ENCODE measurements at places on chromosomes 1 and 21. TPM values are rescaled to one million over a fixed set of nuclear protein-coding genes. Genes with fewer than 3 reads are reported as not detected.

Gene PFKFB2
- 2.7 TPM for total RNA-seq

Gene TMEM53
- 3.8 TPM for total RNA-seq

Gene CATSPERE
- 0.64 TPM for total RNA-seq

Gene PM20D1
- not detected for total RNA-seq

- H3K27me3 ChIP-seq = no peaks in the 10 kb centered on the region
- H3K36me3 ChIP-seq = peaks cover 23% of the 10 kb centered on the region
- peaks cover 27% of the 10 kb centered on the region for H3K4me1 ChIP-seq
Observed at GRCh38 chr1:246878551-246878950, 53.2 kb downstream of the AHCTF1 start.

DNA sequence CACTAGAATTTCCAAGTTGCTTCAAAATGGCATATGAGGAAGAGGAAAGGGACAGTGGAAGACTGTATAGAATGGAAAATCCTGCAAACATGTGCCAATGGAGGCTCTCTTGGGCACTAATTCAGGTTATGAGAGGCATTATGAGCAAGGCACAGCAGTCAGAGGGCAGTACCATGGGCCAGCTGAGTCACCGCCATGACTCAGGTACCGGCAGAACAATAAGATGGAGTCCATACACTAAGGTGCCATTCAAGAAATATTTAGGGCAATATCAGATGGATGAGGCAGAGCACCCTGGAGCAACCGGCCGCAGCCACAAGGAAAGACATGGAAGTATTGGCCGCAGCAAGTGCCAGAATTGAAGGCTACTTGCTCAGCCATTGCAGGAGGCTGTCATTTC lies 25.6 kb upstream of the VAV3 start:
- DNase-seq = no peak
- H3K36me3 ChIP-seq = no peaks in the 10 kb centered on the region
- H3K4me3 ChIP-seq = no peak overlapping the region

- H3K4me3 ChIP-seq = peak overlapping the region; percentile 86
- DNase-seq = no peak
- H3K4me1 ChIP-seq = peaks cover 24% of the 10 kb centered on the region
- no peaks in the 10 kb centered on the region for H3K27me3 ChIP-seq
- peak overlapping the region; percentile 86 for H3K27ac ChIP-seq
Observed at GRCh38 chr21:46322351-46323226, 1.1 kb downstream of the C21orf58 start.

DNA sequence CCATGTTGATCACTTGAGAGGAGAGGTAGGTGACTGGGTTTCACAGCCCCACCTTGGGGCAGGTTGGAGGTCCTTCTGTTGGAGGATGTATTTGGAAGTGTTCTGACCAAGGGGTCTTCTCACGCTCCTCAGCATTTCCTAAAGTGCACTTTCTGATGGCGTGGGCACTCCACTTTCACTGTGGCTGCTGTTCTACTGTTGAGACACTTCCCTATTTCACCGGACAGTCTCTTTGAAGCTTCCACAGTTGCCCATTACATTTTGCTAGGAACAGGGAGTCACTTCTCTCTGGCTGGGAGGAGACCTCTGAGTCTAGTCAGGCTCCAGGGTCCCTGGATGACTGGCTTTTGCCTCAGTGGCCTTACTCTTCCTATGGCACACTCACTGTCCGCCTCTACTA lies 180.0 kb upstream of the LMO4 start:
- peaks cover 12% of the 10 kb centered on the region for H3K4me1 ChIP-seq
- DNase-seq = no peak
- H3K36me3 ChIP-seq = no peaks in the 10 kb centered on the region
- H3K27me3 ChIP-seq = peaks cover 30% of the 10 kb centered on the region

DNA sequence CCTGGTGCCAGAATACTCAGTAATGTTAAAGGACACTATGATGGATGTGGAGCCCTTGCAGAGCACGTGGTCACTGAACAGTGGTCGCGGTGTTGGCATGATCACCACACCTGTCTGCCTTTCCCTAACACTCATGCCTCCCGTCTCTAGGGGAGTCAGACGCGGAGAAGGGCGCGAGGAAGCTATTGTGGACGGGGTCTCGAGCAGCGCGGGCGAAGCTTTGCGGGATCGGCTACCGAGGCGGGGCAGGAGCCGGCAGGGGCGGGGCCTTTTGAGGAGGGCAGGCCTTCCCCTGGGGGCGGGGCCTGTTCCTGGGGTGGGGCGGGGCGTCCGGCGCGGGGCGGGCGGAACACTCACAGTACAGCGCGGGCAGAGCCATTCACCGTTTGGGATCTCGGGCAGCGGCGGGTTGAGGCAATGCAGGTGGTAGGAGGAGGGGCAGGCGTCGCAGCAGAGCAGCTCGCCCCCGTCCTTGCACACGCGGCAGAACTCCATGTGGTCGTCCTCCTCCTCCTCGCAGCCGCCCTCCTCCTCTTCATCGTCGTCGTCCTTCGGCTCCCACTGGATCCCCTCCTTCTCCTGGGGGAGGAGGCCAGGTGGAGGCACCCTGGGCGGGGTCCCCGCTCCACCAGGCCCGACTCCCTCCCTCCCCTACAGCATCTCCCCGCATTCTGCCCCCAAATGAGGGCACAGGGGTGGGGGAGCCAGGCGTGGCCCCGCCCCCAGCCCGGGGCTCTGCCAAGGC lies 31.5 kb downstream of the CHD5 start:
- no peaks in the 10 kb centered on the region for H3K36me3 ChIP-seq
- DNase-seq = no peak
- no peaks in the 10 kb centered on the region for H3K4me1 ChIP-seq
- peak overlapping the region; percentile 47 for H3K4me3 ChIP-seq
- H3K27me3 ChIP-seq = no peaks in the 10 kb centered on the region

DNA sequence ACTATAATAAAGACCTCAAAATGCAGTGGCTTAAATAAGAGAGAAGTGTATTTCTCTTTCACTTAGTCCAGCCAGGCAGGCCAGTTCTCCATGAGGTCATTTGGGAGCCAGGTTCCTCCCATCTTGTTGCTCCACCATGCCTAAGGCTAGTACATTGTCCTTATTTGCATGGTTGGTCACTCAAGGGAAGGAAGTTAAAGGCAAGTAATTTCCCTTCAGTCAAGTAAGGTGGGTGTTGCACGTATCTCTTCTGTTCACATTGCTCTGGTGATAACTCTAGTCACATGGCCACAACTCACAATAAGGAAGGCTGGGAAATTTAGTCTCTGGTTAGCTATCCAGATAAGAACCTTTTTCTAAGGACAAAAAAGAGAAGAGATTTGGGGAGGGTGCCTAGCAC lies 27.2 kb upstream of the TADA1 start:
- H3K36me3 ChIP-seq = no peaks in the 10 kb centered on the region
- H3K4me1 ChIP-seq = peaks cover 10% of the 10 kb centered on the region
- H3K4me3 ChIP-seq = no peak overlapping the region
- peaks cover 8% of the 10 kb centered on the region for H3K27me3 ChIP-seq

DNA sequence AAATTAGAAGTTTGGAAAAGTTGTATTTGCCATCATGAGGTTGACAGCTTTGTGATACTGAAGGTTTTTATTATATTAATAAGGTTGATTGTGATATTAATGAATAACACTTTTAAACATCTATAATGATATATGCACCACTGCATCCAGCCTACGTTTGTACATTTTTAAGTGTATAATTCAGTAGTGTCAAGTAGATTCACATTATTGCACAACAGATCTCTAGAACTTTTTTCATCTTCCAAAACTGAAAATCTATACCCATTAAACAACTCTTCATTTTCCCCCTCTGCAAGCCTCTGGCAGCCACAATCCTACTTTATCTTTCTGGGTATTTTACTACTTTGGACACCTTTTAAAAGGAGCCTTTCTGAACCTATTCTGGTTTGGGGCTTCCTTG lies 37.2 kb upstream of the ZMYM4 start:
- no peak for DNase-seq
- no peaks in the 10 kb centered on the region for H3K36me3 ChIP-seq
- peaks cover 7% of the 10 kb centered on the region for H3K4me1 ChIP-seq
- H3K27ac ChIP-seq = no peak overlapping the region
- H3K27me3 ChIP-seq = peaks cover 7% of the 10 kb centered on the region

GRCh38 chr1:183218027-183218618 lies 32.1 kb downstream of the LAMC2 start:
- H3K27ac ChIP-seq = no peak overlapping the region
- DNase-seq = no peak
- no peaks in the 10 kb centered on the region for H3K36me3 ChIP-seq
- peaks cover 15% of the 10 kb centered on the region for H3K27me3 ChIP-seq
- no peak overlapping the region for H3K4me3 ChIP-seq
- H3K4me1 ChIP-seq = no peaks in the 10 kb centered on the region

DNA sequence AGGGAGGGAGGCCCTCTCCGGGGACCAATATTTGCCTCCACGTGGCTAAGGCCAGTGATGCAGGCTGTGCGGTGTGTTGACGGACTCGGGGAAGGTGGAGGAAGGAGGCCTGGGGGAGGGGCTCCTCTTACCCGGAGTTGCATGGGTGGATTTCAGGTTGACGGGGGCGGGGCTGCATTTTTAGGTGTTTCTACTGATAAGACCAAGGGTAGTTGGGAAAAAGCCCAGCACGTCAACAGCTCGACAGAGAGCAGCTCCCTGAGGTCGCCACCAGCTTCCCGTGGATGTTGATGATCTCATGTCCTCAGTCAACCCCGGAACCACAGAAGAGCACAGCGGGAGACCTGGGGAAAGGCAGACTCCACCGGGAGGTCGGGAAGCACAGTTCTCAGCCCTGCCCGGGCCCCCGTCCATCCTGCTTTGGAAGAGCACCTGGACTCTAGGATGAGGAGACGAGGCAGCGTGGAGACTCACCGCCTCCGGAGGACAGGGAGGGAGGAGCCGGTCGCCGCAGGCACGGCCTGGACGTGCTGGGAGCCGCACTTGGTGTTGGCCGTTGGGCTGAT lies 32.9 kb upstream of the COL6A1 start:
- peaks cover 8% of the 10 kb centered on the region for H3K27me3 ChIP-seq
- no peaks in the 10 kb centered on the region for H3K36me3 ChIP-seq
- no peak overlapping the region for H3K27ac ChIP-seq
- no peak overlapping the region for H3K4me3 ChIP-seq
- no peaks in the 10 kb centered on the region for H3K4me1 ChIP-seq

DNA sequence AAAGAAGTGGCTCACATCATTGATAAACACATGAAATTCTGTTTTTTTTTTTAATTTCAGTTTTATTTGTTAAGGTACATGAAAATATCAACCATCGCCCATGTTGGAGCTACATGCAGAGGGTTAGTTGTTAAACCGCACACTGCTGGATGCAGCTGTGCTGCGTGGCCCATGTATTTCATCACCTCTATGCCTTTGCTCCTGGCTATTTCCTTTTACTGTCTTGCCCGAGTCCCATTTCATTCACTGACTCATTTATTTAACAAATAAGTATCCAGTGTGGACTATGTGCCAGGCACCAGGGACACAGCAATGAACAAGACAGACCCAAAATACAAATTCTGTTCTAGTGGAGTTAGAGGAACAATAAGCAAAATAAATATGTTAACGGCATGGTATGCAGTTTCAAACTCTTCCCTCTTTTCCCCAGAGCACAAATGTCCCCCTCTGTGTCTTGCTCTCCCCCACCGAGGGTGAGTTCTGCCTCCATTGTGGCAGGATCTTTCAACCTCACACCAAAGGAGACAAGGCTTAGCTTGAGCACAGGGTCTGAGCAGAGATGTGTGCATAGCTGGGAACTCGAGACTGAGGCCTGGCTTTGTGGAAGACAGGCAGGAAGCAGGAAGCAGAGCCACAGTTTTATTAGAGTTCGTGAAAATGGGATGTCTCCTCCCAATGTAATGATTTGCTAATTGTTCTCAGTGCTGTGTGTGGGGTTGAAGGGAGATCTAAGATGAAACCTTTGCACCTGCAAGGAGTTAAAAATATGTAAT lies 44.6 kb downstream of the MAN1C1 start:
- no peaks in the 10 kb centered on the region for H3K36me3 ChIP-seq
- no peaks in the 10 kb centered on the region for H3K4me1 ChIP-seq
- no peak overlapping the region for H3K4me3 ChIP-seq
- no peak overlapping the region for H3K27ac ChIP-seq

DNA sequence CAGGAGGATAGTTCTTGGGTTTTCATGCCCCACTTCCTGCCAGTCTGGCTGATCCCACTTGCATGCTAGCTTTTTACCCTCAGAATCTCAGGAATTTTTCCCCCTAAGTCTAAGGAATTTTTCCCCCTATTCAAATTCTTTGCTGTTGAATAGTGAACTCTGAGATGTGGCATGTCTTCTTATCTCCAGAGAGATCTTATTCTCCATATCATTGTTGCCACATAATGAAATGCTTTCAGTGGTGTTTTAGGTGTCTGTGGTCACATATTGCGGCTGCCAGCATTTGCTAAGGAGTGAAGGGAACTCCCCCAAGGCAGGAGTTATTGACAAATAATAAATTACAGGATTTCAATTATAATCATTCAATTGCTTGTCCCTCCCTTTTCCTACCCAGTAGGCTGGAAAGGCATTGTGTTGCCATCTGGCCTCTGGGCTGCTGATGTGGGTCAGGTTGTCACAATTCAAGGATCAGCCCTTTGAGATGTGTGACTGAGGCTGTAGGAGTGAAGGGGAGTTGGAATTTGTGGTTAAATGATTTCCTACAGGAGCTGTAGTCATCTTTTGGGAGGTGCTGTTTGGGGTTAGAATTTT lies 3.9 kb upstream of the FLG start:
- no peak for DNase-seq
- H3K27ac ChIP-seq = no peak overlapping the region
- no peaks in the 10 kb centered on the region for H3K4me1 ChIP-seq
- H3K36me3 ChIP-seq = no peaks in the 10 kb centered on the region
- H3K27me3 ChIP-seq = peaks cover 16% of the 10 kb centered on the region

GRCh38 chr1:157490467-157491165 lies 61.7 kb downstream of the FCRL5 start:
- H3K36me3 ChIP-seq = no peaks in the 10 kb centered on the region
- H3K4me3 ChIP-seq = no peak overlapping the region
- H3K27me3 ChIP-seq = peaks cover 19% of the 10 kb centered on the region
- H3K27ac ChIP-seq = no peak overlapping the region

DNA sequence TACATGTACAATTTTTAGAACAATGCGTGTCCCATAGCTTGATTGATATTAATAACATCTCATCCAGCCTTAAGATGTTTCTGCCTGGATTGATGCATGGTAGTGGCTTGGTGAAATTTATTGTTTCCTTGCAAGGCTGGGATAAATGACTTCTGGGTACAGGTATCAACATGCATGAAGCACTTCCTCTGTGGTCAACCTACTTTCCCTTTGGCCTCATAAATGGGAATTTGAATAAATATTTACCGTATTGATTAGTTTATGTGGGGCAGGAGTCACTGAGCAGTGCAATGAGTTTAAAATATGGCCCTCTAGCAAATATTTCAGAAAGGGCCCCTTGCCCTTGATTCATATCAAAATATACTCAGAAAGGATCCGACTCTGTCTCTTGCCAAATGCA lies 83.9 kb upstream of the KCNE2 start:
- no peak for DNase-seq
- no peak overlapping the region for H3K27ac ChIP-seq
- no peaks in the 10 kb centered on the region for H3K4me1 ChIP-seq
- H3K4me3 ChIP-seq = no peak overlapping the region
- peaks cover 8% of the 10 kb centered on the region for H3K36me3 ChIP-seq
- peaks cover 10% of the 10 kb centered on the region for H3K27me3 ChIP-seq
